ENCODE measurements at places on chromosomes 1 and 21.

DNA sequence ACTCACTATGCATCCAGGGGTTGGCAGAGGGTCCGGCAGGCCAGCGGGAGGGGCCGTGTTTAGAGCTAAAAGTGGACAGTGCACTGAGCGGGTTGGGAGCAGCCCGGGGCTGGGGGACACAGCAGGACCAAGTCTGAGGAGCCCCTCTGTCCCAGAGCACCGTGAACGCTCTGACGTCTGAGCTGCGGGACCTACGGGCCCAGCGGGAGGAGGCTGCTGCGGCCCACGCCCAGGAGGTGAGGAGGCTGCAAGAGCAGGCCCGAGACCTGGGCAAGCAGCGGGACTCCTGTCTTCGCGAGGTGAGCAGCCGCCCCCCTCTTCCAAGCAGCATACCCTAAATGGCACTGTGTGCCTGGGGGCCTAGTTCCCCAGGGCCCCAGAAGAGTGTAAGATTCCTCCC is 25.8 kb downstream of the MFAP2 start:
- no peak for DNase-seq

DNA sequence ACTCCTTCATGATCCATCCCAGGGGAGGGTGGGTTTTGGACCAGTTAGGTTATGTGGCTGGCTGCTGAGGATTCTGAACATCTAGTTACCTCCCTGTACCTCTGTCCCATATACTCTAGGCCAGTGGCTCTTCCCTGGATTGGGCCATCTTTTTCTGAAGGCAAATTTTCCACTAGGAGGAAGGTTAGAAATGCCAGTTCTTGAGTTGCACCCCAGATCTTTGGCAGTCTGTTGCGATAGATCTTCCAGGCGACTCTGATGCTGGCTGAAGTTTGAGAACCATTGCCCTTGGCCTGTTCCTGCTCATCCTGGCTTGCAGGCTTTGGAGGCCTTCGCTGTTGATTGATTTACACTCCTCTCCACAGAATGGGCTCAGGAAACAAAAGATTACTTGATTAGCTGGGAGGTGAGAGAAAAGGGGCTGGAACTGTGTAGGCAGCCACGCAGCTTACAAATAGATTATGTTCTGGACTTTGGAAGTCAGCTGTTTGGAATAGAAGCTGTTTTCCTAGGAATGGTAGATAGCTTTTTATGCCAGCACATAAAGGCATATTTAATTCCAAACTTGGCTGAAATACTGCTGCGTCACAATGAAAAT is 110.1 kb downstream of the MRPS6 start:
- no peak for DNase-seq

DNA sequence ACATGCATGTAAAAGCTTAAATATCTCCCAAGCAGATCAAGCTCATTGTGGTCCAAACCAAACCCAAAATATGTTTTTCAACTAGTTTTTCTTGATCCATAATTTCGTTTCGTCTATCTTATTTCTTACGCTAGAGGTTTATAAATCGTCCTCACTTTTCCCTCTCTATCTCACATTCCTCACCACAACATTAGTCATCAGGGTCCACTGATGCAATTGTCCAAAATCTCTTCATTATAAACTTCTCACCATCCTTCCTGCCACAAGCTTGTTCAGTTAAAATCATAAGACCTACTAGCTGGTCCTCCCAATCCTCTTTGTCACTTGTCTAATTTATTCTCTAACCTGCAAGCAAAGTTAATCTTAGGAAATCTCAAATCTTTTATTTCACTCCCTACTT is 173.0 kb upstream of the PALMD start:
- no peak for DNase-seq

- no peak for DNase-seq
Observed at GRCh38 chr21:41338455-41338854, 21.9 kb downstream of the FAM3B start.

DNA sequence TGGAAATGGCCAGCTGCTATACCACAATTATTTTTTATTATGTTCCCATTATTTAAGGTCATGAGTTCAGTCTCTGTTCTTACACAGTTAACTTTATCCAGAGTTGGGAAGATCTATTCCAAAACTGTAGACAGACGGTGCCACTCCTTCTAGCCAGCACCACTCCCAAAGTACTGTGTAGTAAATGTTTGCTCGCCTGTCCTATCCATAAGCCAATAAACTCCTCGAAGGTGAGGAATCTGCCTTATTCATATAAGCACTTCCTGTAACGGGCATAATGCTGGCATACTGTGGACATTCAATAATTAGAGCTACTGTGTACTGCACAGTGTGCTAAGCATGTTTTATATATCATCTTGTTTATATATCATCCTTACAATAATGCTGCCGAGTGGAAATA is 26.1 kb upstream of the STMN1 start:
- DNase-seq, result no peak

DNA sequence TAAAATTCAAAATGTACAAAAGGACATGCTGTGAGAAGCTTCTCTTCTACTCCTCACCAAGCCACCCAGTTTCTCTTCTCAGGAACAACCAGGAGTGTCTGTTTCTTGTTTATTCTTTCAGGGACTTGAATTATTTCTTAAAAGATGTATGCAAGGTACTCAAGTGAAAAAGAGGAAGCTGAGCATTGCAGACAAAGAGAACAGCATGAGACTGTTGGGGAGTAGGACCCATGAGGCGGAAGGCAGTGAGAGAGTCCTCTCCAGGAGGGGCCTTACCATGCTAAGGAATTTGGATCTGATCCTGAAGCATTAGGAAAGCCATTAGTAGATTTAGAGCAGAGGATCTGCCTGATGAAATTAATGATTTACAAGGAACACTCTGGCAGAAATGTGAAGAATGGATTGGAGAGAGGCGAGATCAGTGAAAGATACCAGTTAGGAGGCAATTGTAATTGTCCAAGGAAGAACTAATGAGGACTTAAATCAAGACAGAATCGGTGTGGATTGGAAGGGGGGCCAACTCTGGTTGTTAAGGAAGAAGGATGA is 14.7 kb upstream of the SSX2IP start:
- DNase-seq, result no peak

DNA sequence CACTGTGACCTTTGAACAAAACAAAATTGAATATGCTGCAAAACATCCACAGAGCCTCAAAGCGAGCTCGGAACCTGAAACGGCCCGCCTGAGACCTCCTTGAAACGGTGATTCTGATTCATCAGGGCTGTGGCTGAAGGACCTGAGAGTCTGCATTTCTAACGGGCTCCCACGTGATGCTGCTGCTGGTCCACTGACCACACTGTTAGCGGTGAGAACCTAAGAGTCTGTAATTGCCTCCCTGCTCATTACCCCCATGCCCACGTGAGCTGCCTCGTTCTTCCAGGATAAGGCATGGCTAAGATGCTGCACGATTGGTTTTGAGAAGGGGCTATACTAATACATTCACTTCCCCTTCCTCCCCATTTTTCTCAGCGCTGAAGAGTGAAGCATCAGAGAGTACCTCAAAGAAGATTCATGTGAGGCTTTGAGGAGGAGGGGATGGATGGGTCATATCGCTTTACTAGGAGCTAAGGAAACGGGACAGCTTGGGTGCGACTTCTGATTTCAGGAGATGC is 9.7 kb downstream of the TLR5 start:
- no peak for DNase-seq

GRCh38 chr1:115732316-115732715 is 36.2 kb downstream of the CASQ2 start:
- no peak for DNase-seq

- no peak for DNase-seq
Observed at GRCh38 chr1:49523764-49524163, 500.0 kb downstream of the AGBL4 start.
